Epithelial cell of proximal tubule (primary cell): ENCODE measurements at places on chromosomes 4 and X.

DNA sequence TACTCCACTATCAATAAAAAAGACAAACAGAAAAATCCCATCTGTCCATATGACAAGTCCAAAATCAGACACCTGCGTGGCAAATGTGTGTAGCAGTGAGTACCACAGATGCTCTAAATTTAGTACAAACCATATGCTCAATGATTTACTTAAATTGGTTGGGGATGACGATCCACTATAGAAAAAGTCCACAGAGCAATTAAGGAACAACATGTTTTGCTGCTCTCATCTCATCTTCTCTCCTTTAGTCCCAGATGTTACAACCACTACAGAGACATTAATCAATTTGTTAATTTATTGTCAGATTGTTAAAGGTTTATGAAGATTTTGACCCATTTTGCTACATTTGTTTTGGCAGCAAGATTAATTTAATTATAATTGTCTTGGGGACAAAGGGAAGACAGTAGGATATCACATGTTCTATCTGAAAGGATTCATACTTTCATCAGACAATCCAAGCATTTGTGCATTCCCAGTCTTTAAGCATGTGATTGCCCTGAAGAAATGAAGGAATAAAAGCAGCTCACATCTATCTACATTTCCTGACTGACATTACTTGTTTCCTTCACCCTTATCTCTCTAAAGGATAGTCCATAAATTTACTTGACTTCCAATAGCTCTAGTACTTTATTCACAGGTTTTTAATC lies 2268.1 kb downstream of the PCDH7 start:
- DNase-seq, result no peak

GRCh38 chrX:19789376-19789775 lies 98.0 kb downstream of the SH3KBP1 start:
- DNase-seq, result no peak

DNA sequence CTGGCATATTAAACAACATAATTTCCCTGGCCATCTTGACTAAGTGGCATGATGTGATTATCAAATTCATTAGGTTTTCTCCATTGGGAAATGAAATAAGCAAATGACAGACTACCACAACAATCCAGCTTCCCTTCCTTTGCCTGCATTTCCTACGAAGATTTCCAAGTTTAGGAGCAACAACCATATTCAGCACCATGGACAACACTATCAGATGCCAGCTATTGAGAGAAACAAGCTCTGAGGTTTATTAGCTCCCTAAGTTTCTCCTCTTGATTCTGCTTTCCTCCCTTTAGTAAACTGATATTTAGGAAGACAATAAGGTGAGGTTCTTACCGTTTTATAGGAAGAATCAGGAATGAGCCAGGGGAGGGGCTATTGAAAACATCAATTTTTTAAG lies 36.2 kb downstream of the DCX start:
- DNase-seq, result no peak

GRCh38 chr4:66855956-66856355 lies 689.3 kb downstream of the CENPC start:
- DNase-seq, result no peak

- no peak for DNase-seq
Observed at GRCh38 chr4:137387924-137388323, 144.4 kb downstream of the PCDH18 start.

GRCh38 chrX:10015355-10015722 lies 48.2 kb downstream of the CLDN34 start:
- DNase-seq, result no peak

- DNase-seq, result no peak
Observed at GRCh38 chr4:766152-766515, 59.8 kb downstream of the CPLX1 start.

- no peak for DNase-seq
Observed at GRCh38 chrX:39626749-39627148, 471.0 kb downstream of the BCOR start.

DNA sequence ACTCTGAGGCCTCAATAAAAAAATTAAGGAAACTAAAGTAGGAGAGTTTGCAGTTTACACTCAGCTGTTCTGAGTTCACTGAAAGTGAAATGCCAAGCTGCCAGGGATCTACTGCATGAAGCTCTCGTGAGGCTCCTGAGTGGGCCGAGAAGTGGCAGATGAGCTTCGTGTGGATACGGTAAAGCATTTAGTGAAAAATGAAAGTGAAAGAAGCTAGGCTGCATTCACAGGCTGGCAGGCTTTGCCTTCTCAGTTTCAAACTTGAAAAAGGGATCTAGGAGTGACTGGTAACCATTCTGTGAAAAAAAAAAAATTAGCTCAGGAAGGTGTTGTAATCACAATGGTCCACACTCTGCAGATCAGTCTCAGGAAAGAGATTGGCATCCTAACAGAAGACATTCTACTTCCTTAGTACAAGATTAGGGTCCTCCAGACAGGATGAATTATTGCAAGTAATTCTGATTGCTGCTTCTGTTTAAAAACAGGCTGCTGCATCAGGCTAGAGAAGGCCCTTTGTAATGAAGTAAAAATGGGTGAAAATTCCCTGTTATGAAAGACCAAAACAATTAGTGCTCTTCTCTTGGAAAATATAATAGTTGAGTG lies 679.9 kb downstream of the RPA4 start:
- DNase-seq, result peak; percentile 22

GRCh38 chr4:150546286-150546685 lies 35.7 kb upstream of the MAB21L2 start:
- DNase-seq, result no peak
